ENCODE measurements at places on chromosomes 2 and 18.

- DNase-seq: no peak
Measured at GRCh38 chr2:174914853-174915760, 90.1 kb downstream of the CHN1 start.

- no peak for DNase-seq
Measured at GRCh38 chr2:205633994-205634393, 48.3 kb upstream of the NRP2 start.

DNA sequence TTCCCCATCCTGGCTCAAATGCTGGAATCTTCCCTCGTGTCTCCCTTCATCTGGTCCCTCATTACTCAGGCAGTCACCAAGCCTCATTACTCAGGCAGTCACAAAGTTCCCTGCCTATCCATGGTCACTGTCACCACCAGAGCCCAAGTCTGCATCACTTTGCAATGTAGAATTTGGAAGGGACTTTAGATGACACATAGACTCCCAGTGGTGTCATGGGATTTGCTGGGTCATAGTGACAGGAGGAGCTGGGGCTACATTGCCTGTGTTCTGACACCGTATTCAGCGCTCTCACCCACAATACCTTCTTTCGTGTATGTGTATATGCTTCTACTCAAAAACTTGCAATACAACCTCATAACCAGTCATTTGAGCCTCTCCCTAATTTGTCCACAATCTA, 2.1 kb upstream of the EMILIN1 start:
- DNase-seq: no peak

- DNase-seq: no peak
Measured at GRCh38 chr18:22742409-22742808, 190.7 kb upstream of the RBBP8 start.

DNA sequence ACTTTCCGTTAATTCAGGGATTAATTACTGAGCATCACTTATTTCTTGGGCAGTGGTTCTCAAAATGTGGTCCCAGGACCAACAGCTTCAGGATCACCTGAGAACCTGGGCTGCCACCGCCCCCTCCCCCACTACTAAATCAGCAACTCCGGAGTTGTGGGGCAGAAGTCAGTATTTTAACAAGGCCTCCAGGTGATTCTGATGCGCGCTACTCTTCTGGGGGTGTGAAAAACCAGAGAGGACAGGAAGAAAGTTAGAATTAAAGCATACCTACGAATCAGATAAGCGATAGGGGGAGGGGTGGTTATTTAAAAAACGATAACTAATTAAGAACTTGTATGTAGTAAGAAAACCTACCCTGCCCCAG, 319 bp downstream of the ZSCAN30 start:
- DNase-seq: peak; percentile 12

DNA sequence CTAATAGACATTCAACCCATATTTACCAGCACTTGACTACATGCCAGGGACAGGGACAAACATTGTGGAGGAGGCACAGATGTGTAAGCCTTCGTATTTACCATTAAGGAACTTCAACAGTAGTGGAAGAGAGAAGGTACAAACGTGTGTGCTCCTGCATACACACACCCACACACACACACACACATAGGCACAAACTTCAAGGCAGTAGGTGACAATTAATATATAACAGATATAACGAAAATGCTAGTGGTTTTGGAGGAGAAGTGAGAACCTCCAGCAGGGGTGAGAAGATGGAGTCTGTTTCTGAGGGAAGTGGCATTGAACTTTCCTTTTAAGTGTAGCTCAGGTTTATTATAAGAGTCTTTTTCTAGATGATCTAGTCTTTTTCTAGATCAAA, 231.1 kb downstream of the SETBP1 start:
- DNase-seq: no peak

DNA sequence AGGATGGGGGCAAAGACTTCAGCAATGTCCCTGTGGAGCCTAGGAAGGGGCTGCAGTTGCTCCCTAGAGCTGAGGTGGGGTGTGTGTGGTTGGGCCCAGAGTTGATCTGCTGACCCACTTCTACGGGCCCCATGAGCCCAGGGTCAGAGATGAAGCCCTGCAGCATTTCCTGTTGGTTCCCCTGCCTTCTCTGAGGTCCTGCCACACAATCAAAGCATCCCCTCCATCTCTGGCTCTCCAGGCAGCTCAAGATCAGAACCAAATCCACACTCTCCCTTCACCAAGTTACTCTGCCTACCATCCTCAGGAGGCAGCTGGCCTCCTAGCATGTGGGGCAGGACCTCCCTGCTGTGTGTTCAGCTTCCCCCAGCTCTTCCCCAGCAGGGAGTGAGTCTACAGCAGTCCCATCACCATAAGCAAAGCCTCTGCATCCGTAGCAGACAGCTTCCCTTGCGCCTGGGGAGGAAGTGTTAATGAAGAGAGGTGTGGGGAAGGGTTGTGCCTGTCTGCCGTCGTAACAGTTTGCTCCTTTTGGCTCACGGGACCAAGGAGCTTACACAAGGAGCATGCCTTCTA, 26.9 kb downstream of the TMEM247 start:
- no peak for DNase-seq

- DNase-seq: no peak
Measured at GRCh38 chr2:148967578-148967977, 70.9 kb upstream of the LYPD6B start.

- DNase-seq: no peak
Measured at GRCh38 chr2:58906081-58906645, 665.0 kb upstream of the FANCL start.

GRCh38 chr2:20600756-20601325, 50.1 kb downstream of the HS1BP3 start:
- no peak for DNase-seq

DNA sequence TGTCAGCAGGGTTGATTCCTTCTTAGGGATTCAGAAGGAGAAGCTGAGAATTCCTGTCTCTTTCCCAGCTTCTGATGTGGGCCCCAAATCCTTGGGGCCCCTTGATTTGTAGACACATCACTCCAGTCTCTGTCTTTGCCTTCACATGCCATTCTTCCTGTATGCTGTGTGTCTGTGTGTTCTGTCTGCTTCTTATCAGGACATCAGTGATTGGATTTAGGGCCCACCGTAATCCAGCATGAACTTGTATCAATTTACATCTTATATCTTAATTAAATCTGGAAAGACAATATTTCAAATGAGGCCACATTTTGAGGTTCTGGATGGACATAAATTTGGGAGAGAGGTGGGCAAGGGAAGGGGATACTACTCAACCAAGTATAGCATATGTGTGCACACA, 9.7 kb downstream of the NEUROD1 start:
- no peak for DNase-seq

GRCh38 chr2:16650287-16651249, 15.1 kb downstream of the CYRIA start:
- DNase-seq: no peak

- no peak for DNase-seq
Measured at GRCh38 chr18:53850902-53851301, 373.6 kb downstream of the MBD2 start.

GRCh38 chr2:60957643-60958042, 59.9 kb upstream of the PEX13 start:
- DNase-seq: no peak

DNA sequence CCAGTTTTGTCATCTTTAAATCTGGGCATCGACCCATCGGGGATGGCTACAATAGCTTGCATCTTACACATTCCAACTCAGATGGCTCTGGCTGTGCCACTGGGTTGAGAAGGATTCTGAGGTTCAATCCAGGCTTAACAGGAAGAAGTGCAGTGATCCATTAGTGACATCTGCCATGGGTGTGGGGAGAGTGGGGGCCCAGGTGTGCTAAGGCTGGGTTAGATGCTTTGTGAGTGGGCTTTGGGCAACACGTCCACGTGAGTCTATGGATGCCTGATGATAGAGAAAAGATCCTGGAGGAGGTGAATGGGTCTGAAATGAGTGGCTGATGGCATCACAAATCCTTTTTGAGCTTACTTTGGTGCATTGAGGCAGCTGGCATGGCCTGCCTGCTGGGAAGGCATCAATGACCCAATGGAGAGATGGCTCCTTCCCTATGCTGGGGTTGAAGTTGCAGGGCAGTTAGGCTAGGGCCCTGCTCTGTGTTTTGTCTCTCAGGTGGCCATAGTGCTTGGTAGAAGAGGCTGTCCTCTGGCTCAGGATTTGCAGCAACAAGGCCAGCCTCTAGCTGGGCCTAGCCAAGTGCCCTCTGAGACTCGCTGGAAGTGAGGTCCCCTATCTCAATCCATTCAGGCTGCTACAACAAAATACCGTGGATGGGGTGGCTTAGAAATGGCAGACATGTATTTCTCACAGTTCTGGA, 56.7 kb downstream of the HS1BP3 start:
- no peak for DNase-seq

DNA sequence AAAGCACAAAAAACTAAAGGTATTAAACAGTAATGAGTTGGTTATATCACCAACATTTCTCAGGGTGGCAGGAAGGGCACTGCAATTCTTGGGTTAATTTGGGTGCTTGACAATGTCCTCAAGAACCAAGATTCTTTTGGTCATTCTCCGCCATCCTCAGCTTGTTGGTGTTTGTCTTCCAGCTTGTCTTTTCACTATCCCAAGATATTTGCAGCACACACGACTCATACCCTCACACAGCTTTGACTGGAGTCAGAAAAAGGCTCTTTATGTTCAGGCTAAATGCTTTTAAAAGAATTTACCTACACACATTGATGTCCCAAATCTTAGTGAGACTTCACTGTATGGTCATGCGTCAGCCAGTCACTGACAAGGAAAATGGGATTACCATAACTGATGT, 12.5 kb downstream of the GREB1L start:
- no peak for DNase-seq

DNA sequence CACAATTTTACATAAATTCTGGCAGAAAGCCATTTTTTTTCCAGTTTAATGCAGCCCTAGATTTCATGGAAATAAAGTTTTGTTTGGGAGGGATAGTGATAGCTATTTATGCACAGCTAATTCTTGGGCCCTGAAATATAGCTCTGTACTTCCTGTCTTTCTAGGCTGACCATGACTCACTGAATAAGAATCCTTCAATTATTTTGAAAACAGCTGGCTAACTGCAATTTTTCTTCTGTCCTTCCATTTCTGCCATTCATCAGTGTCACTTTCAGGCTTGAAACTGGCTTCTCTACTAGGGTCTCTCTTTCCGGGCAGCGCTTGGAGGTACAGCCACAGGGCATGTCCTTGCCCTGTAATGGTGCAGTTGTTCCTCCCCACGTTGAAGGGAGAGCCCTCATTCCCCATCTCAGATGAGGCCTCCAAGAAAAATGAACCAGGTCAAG, 97.1 kb upstream of the TMEM178A start:
- no peak for DNase-seq

GRCh38 chr18:42039396-42039795, 84.4 kb downstream of the PIK3C3 start:
- no peak for DNase-seq

GRCh38 chr2:38174646-38175423, 98.9 kb upstream of the CYP1B1 start:
- DNase-seq: no peak

GRCh38 chr2:138444411-138444810, 57.2 kb upstream of the SPOPL start:
- DNase-seq: no peak

DNA sequence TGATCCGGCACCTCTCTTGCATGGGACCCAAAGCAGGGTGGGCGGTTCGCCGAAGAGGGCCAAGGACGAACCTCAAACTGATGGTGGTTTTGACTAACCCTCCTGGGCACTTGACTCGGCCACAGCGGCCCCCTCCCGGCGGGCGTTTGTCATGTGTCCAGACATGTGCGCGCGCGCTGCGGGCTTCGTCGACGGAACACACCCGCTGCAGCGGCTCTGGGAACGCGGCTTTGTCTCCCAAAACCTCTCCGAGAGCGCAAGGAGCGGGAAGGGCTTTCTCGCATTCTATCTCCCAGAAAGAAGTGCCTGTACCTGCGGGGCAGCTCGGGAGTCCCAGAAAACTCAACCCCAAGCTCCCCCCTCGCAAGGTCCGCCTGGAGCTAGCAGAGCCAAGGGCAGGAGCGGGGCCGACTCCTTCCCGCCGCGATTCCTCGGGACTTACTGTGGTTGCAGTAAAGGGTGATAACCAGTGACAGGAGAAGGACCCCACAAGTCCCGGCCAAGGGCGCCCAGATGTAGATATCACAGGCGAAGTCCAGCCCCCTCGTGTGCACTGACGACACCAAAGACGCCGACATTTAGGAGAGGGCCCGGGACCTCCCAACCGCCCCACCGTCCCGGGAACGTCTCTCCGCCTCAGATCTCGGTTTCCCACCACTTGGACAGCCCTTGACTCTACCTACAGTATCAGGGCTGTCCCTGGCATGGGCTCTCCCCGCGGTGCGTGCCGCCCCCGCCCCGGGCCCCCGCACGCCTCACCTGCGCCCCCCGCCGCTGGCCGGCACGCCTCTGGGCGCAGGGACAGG, 1.6 kb downstream of the CD8A start:
- no peak for DNase-seq

DNA sequence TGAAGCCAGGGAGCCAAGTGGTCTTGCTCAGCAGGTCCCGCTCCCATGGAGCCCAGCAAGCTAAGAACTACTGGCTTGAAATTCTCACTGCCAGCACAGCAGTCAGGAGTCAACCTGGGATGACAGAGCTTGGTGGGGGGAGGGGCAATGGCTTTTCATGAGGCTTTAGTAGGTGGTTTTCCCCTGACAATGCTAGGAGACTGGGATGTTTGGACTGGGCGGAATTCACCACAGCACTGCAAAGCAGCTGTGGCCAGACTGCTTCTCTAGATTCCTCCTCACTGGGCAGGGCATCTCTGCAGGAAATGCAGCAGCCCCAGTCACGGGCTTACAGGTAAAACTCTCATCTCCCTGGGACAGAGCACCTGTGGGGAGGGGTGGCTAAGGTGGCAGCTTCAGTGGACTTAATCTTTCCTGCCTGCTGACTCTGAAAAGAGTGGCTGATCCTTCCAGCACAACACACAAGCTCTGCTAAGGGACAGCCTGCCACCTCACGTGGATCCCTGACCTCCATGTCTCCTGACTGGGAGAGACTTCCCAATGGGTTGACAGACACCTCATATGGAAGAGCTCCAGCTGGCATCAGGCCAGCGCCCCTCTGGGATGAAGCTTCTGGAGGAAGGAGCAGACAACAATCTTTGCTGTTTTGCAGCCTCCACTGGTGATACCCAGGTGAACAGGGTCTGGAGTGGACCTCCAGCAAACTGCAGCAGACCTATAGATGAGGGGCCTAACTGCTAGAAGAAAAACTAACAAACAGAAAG, 349.7 kb upstream of the ST6GAL2 start:
- no peak for DNase-seq

DNA sequence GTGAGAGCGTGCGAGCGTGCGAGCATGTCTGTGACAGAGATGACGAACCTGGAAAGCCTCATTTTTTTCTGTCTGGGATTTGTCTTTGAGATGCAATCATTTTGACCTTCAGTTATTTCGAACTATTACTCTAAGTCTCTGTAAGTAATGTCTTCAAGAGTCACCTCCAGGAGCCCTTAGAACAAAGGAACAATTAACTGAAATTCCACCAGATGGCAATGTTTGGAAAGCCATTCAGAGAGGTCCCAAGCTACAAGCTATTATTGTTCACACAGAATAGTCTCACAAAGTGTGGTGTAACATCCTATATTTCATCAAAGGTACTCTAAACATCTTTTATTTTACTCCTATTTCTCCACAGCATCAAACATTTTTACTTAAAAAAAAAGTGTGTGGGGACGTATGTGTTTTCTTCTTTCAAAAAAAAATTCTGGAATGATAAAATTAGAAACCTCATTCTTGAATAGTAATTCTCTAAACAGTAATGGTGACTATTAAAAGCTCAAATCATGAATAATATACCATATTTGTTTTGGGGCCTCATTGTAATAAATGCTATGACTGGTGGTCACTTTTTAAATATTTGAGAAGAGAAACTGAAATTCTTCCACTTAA, 35.1 kb upstream of the MAPRE2 start:
- DNase-seq: peak; percentile 54
